SK-MEL-5 (cell line): ENCODE measurements at places on chromosomes 3 and 15. TPM values are rescaled to one million over a fixed set of nuclear protein-coding genes. Genes with fewer than 3 reads are reported as not detected.

The ADCY5 gene
- 1.0 and 1.2 TPM in 2 replicates for total RNA-seq

The WDR93 gene
- 0.19 TPM in 1 of 2 replicates, not detected in the other for total RNA-seq

The GPR62 gene
- not detected in 2 replicates for total RNA-seq

DNA sequence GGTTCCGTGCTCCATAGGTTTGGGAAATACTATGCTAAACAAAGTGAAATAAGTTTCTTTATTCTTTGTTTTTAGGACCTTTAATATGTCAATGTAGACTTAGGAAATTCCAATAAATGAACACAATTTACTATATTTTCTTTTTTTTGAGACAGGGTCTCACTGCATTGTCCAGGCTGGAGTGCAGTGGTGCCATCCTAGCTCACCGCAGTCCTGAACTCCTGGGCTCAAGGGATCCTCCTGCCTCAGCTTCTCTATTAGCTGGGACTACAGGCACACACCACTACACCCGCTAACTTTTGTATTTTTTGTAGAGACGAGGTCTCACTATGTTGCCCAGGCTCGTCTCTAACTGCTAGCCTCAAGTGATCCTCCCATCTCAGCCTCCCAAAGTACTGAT, 12.4 kb upstream of the HOMER2 start:
- no peak for DNase-seq

GRCh38 chr15:27183201-27183600, 212.2 kb downstream of the GABRG3 start:
- no peak for DNase-seq

DNA sequence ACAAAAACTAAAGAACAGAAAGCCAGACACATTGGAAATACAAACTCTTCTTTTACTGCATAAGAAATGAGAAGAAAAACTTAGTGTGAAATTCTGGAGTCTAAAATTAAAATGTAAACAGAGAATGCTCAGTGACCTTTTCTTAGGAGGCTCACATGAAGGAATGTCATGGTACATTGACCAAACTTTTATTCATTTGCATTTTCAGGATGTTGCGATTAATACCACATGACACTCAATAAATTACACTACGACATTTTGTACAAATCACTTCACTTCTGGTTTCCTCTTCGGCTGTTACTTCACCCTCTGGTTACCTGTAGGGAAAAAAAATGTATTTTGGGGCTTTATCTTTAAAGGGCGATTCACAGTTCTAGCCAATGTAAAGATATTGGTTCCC, 56.4 kb upstream of the ACTC1 start:
- DNase-seq = no peak

DNA sequence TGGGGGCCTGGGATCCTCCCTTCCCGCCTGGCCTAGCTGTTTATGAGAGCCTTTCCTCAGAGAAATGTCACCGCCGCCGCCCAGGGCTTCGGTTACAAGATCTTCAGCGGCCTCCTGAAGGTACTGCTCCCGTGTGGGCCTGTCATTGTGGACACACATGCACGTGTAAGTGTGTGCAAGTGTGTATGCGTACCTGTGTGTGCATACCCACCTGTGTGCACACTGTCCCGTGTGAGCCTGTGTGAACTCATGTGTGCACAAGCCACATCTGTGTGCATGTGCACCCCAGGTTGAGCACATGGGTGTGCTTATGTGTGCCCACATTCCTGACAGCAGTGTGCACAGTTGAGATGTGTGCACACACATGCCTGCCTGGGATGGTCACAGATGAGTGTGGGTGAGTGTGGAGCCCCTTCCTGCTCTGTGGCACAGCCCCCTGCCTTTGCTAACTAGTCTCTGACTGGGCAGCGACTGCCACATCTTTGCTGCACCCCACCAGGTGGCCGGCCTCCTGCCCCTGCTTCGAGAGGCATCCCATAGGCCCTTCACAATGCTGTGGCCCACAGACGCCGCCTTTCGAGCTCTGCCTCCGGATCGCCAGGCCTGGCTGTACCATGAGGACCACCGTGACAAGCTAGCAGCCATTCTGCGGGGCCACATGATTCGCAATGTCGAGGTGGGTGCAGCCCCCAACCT, 14.1 kb downstream of the NT5DC2 start:
- no peak for DNase-seq

GRCh38 chr3:7038394-7038793, 177.5 kb downstream of the GRM7 start:
- DNase-seq = no peak

DNA sequence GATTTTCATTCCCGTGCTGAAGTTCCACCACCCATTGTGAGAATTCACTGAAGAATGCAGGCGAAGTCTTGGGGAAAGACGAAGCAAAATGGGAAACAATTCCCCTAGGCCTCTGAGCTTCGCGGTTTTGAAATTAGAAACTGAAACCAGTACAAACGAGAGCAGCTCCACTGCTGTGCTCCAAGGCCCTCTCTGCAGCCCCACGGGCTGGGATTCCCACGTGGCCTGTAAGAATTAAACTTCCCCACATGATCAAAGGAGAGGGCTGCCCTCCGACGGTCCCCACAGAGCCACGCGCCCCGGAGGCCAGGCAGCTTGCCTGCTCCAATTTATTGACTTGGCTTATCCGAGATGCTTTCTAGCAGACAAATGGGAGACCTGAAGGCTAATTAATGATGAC, 144.0 kb downstream of the GREM1 start:
- peak; percentile 84 for DNase-seq

- no peak for DNase-seq
These were observed 46.2 kb downstream of the RGMA start for GRCh38 chr15:93042691-93043378.

DNA sequence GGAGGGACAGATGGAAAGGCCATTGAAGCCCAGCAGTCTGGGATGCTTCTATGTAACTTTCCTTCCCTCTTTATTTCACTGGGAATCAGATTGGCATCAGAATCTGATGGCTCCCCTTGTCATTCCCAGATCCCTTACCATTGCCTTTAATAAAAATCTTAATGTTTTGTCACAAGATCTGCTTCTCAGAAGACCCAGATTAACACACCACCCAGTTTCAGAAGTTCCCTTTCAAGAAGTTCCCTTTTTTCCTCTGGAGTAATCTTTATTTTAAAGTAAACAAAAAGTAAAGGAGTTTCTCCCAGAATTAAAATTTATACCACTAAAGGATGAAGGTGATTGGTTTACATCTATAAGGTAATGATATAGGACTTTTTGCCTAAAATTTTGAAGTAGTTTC, 76.4 kb downstream of the UBR1 start:
- no peak for DNase-seq

DNA sequence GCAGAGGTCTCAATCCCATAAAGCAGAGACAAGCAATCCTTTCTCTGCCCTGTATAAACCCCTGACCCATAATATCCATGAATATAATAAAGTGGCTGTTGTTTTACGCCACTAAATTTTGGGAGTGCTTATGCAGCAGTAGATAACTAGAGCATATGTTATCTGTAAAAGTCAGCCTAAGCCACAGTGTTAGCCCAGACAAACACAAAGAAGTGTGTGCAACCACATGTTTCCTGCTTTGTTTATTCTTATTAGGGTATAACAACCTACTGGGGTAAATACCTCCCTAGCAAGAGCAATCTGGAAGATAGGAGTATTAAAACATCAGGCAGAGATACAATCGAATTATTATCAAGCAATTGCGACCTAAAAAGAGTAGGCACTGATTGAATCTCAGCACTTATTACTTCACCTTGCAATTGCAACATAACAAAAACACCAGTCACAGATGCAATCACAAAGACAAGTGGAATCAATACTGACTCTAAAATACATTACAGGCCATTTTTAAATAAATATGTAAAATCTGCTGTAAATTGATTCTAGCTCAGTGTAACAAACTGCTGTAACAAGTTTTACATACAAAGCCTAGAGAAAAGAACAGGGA, 94.6 kb upstream of the UBE2E2 start:
- no peak for DNase-seq

DNA sequence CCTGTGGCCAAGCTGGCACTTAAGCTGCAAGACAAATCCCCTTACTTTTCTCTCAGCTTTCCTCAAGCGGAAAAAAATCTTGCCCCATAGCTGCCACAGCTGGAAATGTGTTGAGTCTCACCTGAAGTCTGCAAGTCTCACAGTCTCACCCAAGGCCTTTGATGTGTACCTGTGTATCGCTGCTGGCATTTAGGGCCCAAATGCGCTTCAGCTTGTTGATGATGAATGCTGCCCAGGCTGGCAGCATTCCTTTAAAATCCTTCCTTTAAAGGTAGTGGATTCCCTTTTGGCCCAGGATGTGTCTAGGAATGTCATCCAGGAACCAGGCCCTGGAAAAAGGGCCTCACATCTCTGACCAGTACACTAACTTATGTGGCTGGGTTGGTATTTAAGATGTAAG, 7.0 kb downstream of the OR5K4 start:
- DNase-seq = no peak

DNA sequence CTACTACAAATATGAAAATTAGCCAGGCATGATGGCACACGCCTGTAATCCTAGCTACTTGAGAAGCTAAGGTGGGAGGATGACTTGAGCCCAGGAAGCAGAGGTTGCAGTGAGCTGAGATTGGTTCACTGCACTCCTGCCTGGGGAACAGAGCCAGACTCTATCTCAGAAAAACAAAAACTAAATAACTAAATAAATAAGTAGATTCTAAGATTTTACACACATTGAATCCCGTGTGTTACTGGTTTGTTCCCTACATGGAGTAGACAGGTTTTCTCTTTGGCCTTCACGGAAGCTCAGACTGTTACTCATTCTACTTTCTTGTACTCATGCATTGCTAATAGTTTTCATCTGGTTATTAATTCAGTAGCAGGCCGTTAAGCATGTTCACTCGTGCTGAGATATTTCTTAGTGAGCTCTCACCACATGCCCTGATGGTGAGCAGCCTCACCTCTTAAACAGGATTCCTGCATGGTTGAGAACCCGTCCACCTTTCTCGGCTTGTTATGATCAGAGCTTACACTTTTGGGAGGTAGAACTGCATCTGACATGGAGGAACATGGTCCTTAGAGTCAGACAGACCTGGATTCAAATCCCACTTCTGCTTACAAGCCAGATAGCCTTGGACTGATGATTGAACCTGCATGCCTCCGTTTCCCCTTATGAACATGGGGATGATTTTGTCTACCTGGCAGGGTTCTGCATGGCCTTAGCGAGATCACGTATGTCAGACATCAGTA, 49.1 kb downstream of the CMTM7 start:
- DNase-seq = no peak

DNA sequence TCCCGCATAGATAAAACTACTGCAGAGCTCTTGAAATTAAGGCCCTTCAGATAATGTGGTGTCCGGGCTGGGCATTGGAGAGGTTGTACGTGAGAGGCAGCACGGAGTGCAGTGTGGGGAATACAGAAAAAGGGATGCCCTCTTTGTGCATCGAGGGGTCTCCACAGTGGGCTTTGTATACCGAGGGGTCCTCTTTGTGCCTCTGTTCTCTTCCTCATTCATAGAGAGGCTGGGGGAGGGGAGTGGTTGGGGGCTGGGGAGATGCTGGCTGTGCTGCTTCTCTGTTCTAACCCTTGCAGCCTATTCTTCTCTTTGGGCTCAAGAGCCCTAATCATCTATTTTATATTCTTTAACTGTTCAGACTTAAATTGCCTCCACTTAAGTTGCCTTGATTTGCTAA, 74.3 kb upstream of the NDN start:
- no peak for DNase-seq
